ENCODE measurements at places on chromosomes 7 and 10. TPM values are rescaled to one million over a fixed set of nuclear protein-coding genes. Genes with fewer than 3 reads are reported as not detected.

The EGR2 gene
- total RNA-seq = 5.8 TPM

The EPO gene
- total RNA-seq = not detected

The GRK5 gene
- 10.8 TPM for total RNA-seq

DNA sequence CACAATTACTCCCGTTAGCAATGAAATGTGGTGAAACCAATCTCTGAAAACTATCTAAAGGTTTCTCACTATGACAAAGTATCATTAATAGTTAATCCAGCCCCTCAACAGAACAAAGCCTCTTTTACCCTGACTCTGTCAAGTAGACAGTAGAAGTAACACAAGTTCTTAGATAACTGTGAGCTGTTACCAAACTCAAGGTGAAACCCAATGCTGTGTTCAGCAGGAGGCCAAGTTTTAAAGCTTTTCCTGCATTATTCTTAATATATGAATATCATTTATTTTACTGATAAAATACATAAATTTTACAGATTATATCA is 109.1 kb downstream of the SRPK2 start:
- no peak for ATAC-seq

GRCh38 chr10:78471723-78472550 is 438.3 kb downstream of the RPS24 start:
- ATAC-seq = no peak

DNA sequence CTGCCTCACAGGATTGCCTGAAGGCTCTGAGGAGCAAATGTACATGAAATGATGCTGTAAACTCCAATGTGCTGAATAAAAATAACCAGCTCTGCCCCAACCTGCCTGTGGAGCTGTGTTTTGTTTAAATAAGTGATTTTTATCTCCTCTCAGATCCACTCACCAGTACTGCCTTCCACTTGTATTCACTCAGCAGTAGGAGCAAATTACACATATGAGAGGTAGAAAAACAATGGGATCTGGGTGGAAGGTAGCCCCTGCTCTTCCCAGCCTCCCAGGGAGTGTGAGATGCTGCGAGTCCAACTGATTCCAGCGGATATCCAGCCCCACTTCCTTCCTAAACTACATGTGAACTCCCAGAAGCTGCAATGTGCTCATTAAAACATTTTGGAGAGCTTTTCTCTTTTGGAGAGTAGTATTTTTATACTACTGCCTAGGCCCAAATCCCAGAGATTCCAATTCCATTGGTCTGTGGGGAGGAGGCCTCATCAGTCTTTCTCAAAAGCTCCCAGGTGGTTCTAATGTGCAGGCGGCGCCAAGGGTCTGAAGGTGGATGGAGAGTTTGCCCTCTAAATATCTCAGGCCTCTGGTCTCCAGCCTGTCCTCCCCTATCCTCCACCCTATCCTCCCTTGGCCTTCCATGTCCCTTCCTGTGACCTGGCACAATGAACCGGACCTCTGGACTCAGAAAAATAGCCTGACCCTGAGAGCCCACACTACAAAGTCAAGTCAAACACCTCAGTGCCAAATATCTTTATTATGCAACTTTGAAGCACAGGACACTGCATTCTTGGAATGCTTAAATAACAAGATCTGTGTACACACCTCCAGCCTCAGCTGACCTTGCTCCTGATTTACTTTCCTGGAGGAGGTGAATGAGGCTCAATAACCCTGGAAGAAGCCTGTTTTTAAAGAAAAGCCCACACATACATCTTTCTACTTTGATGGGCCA is 46.2 kb downstream of the CPVL start:
- ATAC-seq = no peak

GRCh38 chr7:107981466-107981865 is 21.5 kb downstream of the LAMB1 start:
- ATAC-seq = no peak

DNA sequence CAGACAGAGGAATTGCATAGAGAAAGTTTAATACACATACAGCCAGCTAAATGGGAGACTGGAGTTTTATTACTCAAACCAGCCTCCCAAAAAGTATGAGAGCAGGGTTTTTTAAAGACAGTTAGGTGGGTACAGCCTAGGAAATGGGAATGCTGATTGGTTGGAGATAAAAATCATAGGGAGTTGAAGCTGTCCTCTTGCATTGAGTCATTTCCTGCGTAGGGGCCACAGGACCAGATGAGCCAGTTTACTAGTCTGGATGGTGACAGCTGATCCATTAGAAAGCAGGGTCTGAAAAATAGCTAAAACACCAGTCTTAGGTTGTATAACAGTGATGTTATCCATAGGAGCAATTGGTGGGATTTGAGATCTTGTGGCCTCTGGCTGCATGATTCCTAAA is 76.1 kb upstream of the POM121L12 start:
- no peak for ATAC-seq

DNA sequence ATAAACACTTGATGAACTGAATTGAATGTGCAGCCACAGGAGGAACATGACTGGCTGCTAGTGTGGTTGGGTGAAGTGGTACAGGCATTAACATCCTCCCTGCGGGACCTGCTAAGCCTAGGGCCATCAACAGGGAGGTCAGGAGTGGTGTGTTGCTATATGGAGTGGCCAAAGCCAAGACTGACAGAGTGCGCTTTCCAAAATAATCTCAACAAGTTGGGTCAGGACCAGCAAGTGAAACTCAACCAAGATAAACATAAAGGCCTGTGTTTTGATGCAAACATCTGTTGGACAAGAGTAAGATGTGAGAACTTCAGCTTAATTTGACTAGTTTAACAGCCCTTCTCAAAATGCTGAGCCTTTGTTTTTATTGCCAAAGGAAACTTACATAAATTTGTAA is 97.7 kb downstream of the WDFY4 start:
- no peak for ATAC-seq

DNA sequence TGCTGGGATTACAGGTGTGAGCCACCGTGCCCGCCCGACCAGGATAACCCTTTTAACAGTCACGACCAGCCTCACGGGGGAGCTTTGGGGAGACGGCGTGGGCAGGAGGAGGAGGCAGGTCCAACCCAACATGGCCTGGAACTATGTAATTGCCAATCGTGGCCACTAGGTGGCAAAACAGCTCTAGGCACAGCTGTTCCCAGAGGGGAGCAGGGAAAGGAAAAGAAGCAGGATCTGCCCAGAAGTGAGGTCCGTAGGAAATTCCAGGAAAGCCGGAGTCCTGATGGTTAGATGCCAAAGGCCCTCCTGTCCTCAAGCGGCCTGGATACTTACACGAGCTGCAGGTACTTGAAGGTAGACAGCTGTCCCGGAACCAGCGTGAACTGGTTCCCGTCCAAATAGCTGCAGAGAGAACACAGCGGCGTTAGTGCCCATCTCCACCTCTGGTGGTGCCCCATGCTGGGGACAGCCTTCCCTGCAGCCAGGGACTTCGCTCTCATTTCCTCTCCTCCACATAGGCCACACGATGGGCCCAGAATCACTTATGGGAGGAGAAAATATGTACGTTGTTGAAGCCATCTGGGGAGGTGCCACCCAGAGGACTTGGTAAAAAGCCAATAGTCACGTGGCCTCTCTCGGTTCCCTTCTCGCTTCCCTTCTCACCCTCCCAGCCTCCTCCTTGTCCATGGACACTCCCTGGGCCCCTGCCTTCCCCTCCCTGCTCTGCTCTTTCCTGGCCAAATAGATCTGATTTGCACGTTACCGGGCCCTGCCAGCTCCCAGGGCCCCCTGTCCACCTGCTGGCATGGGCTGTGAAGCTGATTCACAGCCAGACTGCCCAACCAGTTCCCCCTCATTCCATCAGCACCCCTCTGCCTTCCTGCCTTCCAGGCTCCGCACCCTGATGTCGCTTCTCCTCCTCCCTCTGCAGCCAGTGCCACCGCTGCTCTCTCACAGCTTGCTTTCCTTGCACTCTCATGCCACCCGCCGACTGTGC is 148.1 kb downstream of the SLIT1 start:
- ATAC-seq = peak; percentile 74

DNA sequence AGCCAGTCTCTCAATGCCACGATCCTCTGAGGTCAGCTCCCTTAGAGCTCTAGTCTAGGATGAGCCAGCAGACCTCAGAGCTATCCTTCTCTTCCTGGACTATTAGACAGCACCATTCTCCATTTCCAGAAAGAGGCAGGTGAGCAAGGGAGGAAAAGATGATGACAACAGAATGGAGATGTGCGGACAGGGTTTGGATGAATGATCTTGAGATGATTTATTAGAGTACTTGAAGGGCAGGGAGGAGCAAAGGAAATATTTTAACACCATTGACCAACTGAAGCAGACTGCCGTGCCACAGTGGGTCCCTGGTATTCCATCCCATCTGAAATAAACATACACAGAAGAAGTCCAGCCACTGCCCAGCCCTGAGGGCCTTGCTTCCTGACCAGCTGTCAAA is 94.3 kb downstream of the CFAP58 start:
- no peak for ATAC-seq

DNA sequence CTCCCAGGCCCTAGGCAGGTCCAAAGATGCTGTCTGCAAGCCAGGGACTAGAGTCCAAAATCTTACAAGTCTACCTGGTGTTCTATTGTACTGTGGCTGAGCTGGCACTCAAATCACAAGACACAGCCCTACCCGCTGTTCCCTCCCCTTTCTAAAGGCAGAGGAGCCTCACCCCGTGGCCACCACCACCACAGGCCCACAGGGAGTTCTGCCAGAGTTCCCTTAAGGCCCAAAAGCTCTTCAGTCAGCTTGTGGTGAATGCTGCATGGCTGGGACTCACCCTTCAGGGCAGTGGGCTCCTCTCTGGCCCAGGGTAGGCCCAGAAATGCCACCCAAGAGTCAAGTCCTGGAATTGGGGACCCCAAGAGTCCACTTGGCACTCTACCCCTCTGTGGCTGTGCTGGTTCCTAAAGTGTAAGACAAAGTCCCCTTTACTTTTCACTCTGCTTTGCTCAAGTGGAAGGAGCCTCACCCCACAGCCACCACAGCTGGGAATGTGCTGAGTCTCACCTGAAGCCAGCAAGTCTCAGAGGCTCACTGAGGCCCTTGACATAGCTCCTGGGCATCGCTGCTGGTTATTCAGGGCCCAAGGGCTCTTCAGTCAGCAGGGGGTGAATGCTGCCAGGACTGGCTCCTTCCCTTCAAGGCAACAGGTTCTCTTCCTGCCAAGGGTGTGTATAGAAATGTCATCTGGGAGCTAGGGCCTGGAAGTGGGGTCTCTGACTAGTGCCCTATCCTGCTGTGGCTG is 48.8 kb upstream of the PSAP start:
- no peak for ATAC-seq

DNA sequence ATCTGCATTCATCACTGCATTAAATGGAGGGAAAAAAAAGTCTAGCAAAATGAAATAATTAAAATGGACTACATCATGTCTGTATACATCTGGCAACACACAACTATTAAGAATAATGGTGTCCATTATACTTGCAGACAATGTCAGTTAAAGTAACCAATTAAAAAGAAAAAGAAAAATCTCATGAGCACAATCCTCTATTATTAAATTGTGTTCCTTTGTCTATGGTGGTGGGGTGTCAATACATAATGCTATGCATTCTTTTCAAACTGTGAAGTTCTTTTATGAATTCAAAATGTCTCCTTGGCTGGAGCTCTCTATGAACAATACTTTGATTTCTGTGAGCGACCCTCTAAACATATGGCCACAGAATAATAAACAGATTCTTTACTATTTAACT is 63.5 kb downstream of the NRP1 start:
- ATAC-seq = no peak

DNA sequence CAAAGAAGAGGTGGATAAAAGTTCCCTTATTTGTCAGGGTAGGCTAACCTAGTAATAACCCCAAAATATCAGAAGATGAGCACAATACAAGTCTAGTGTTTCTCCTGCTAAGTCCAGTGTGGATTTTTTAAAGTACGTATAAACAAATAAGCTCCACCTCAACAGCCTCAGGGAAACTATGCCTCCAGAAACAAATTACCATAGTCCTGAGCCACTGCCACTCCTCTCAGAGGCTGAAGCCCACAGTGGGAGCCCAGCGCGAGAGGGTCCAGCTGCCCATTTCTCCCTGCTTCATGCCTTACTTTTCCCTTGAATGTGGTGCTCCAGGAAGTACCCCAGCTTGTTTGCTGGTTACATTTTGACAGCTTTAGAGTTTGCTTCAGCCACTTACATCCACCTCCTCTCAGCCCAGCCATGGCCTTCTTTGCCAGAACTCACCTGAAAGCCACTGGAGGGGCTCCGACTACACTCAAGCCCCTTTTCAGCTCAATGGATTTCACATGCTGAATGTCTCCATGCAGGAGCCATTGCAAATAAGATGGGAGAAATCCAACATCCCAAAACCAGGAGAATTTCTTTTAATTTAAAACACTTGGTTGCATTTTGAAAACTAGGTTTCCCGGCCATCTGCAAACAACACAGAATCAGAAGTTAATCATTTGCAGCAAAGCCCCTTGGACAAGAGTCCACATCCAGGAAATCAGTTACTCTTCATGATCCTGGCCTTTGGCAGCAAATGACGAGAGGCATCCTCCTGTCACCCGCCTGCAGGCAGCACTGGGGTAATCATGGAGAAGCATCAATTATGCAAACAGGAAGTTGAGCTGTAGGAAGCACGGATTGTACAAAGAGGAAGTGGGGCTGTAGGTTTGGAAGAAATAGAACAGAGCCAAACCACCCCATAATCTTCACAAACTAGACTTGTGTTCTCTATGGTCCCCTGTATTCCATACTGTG is 138.1 kb downstream of the HERPUD2 start:
- ATAC-seq = peak; percentile 67

Data from motor neuron (in vitro differentiated cells).